IPS DF 19.7 (cell line): ENCODE measurements at places on chromosomes 12 and 14.

DNA sequence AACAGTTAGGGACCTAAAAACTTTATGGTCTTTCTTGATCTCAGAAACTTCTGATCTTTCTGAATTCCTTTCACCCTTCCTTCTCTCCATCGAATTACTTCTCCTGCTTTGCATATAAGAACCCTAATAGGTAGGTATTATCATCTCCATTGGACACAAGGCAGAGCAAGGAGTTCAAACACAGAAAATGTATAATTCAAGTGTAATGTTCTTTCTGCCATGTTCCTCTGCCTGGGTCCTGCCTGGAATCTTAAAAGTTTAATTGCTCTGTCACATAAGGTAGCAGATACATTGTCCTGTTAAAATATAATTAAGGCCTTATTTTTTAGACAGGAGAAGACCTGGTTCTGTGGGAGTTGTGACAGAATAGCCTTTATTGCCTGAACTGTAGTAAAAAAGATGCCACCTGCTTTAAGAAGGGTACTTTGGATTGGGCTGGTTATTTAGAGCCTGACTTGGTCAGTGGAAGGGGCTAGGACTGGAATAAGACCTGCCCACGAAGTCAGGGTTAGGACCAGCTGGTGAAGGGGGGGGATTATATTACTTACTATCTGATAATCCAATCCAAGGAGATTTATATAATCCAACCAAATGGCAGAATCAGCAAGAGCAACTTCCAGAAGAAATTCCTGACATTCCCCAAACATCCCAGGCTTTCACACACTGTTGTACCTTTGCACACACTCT, 10.4 kb downstream of the G2E3 start:
- no peak for DNase-seq

GRCh38 chr14:25220514-25220913, 170.6 kb upstream of the STXBP6 start:
- DNase-seq = no peak

- no peak for DNase-seq
Observed at GRCh38 chr14:54471641-54472040, 17.1 kb downstream of the GMFB start.

GRCh38 chr12:111395336-111396187, 10.2 kb upstream of the SH2B3 start:
- no peak for DNase-seq

DNA sequence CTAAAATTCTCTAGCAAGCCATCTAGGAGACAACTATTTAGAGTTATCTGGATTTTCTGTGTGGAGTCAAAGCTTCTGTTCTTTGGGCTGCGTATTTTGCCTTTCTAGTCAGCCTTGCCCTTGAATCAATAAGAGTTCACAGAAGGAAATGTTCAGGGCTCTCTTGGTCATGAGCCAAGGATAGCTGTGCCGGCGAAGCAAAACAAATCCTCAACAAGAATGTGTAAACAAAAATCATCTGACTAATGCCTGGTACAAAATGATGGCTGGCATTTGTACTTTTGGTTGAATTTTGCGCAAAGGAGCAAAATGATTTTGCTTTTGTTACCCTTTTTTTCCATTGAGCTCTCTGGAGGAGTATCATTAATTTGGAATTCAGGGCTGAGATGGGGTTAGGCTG, 171.1 kb downstream of the DACT1 start:
- no peak for DNase-seq
